Testis (tissue), 5 donors: ENCODE measurements at places on chromosomes 7 and 10.

- no peak overlapping the region for H3K4me3 ChIP-seq
- no peak for DNase-seq
- no peaks in the 10 kb centered on the region for H3K36me3 ChIP-seq
- peak overlapping the region; percentile 93 for H3K27ac ChIP-seq
- no peaks in the 10 kb centered on the region for H3K27me3 ChIP-seq
- peaks cover 33% of the 10 kb centered on the region for H3K4me1 ChIP-seq
Measured at GRCh38 chr10:103915796-103916195, 2.2 kb downstream of the STN1 start.

DNA sequence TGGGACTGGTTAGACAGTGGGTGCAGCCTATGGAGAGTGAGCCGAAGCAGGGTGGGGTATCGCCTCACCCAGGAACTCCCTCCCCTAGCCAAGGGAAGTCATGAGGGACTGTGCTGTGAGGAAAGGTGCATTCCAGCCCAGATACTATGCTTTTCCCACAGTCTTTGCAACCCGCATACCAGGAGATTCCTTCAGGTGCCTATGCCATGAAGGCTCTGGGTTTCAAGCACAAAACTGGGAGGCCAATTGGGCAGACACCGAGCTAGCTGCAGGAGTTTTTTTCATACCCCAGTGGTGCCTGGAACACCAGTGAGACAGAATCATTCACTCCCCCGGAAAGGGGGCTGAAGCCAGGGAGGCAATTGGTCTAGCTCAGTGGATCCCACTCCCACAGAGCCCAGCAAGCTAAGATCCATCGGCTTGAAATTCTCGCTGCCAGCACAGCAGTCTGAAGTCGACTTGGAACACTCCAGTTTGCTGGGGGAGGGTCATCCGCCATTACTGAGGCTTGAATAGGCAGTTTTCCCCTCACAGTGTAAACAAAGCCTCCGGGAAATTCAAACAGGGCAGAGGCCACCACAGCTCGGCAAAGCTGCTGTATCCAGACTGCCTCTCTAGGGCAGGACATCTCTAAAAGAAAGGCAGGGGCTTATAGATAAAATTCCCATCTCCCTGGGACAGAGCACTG is 141.4 kb downstream of the TFEC start:
- H3K27ac ChIP-seq, result no peak overlapping the region
- no peak for DNase-seq
- no peak overlapping the region for H3K4me3 ChIP-seq
- H3K27me3 ChIP-seq, result no peaks in the 10 kb centered on the region
- no peaks in the 10 kb centered on the region for H3K36me3 ChIP-seq
- no peaks in the 10 kb centered on the region for H3K4me1 ChIP-seq

- H3K36me3 ChIP-seq, result no peaks in the 10 kb centered on the region
- H3K4me1 ChIP-seq, result no peaks in the 10 kb centered on the region
- no peak for DNase-seq
- no peak overlapping the region for H3K27ac ChIP-seq
- no peak overlapping the region for H3K4me3 ChIP-seq
Measured at GRCh38 chr7:29289156-29290021, 94.8 kb downstream of the CHN2 start.

- H3K27ac ChIP-seq, result no peak overlapping the region
- H3K4me1 ChIP-seq, result no peaks in the 10 kb centered on the region
- no peaks in the 10 kb centered on the region for H3K36me3 ChIP-seq
- H3K4me3 ChIP-seq, result no peak overlapping the region
- H3K27me3 ChIP-seq, result no peaks in the 10 kb centered on the region
Measured at GRCh38 chr7:31692871-31693270, 5.9 kb downstream of the PPP1R17 start.

GRCh38 chr7:26346611-26347203 is 55.0 kb downstream of the SNX10 start:
- H3K4me3 ChIP-seq, result no peak overlapping the region
- H3K27me3 ChIP-seq, result no peaks in the 10 kb centered on the region
- no peak for DNase-seq
- no peaks in the 10 kb centered on the region for H3K36me3 ChIP-seq
- H3K4me1 ChIP-seq, result no peaks in the 10 kb centered on the region

GRCh38 chr7:151757274-151757673 is 119.6 kb downstream of the PRKAG2 start:
- no peak overlapping the region for H3K27ac ChIP-seq
- H3K4me3 ChIP-seq, result no peak overlapping the region
- DNase-seq, result no peak
- peaks cover 13% of the 10 kb centered on the region for H3K4me1 ChIP-seq

- H3K4me1 ChIP-seq, result no peaks in the 10 kb centered on the region
- H3K4me3 ChIP-seq, result no peak overlapping the region
- no peaks in the 10 kb centered on the region for H3K36me3 ChIP-seq
- H3K27ac ChIP-seq, result no peak overlapping the region
- H3K27me3 ChIP-seq, result no peaks in the 10 kb centered on the region
Measured at GRCh38 chr7:5375925-5376324, 47.7 kb downstream of the TNRC18 start.

- H3K27me3 ChIP-seq, result no peaks in the 10 kb centered on the region
- H3K27ac ChIP-seq, result no peak overlapping the region
- no peak overlapping the region for H3K4me3 ChIP-seq
- no peaks in the 10 kb centered on the region for H3K36me3 ChIP-seq
- H3K4me1 ChIP-seq, result peaks cover 3% of the 10 kb centered on the region
Measured at GRCh38 chr10:6279540-6280267, 77.0 kb downstream of the PFKFB3 start.

DNA sequence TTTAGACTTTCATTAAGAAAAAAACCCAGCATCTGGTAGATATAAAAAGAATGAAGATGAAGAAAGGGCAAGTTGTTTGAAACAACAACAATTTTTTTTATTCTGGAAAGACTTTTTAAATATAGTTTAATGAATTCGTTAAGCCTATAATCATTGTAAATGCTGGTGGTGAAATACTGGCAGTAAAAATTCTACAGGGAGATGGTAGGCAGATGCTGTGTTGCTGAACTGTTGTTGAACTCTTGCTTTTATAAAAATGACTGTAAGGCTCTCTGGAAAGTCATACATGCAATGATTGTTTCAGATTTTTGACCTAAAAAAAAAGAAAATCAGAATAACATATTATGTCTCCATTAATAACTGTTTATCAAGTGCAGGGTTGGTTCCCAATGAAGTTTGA is 39.0 kb downstream of the SCIN start:
- no peaks in the 10 kb centered on the region for H3K4me1 ChIP-seq
- H3K4me3 ChIP-seq, result no peak overlapping the region
- no peaks in the 10 kb centered on the region for H3K36me3 ChIP-seq
- no peak overlapping the region for H3K27ac ChIP-seq
- H3K27me3 ChIP-seq, result no peaks in the 10 kb centered on the region

DNA sequence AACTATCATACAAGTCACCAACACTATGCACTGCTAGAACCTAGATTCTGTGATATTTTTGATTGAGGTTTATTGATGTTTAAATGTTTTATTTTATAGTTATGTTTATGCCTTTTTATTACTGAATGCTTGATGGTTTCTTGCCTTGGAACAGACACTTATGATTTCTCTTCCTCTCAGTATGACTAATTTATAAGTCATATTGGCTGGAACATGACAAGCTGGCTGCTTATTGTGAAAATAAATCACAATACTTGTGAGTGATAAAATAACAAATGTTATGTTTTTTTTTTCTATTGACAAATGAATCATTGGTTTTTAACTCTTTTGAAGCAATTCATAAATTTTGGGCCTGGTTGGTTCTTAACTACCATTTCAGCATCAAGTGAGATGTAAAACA is 142.0 kb upstream of the MALRD1 start:
- H3K4me3 ChIP-seq, result no peak overlapping the region
- no peaks in the 10 kb centered on the region for H3K4me1 ChIP-seq
- no peak for DNase-seq
- no peaks in the 10 kb centered on the region for H3K36me3 ChIP-seq
- no peak overlapping the region for H3K27ac ChIP-seq
- H3K27me3 ChIP-seq, result no peaks in the 10 kb centered on the region

DNA sequence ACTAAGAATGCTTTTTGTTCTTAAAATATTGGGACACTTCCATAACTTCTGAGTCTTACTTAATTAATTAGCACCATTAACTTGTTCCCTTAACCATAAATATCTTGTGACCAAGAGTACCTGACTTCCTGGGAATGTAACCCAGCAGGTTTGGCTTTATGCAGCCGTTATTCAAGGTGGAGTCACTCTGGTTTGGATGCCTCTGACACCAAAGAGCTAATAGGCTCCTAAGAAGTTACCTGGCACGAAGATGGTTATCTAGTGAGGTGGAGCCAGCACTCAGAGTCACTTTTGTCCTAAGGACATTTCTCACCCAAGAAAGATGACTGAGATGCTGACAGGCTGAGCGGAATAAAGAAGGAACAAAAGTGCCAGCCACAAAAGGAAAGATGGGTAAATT is 172.3 kb downstream of the C1GALT1 start:
- H3K27me3 ChIP-seq, result no peaks in the 10 kb centered on the region
- H3K36me3 ChIP-seq, result no peaks in the 10 kb centered on the region
- H3K4me1 ChIP-seq, result no peaks in the 10 kb centered on the region
- H3K4me3 ChIP-seq, result no peak overlapping the region
- DNase-seq, result no peak

- H3K4me3 ChIP-seq, result no peak overlapping the region
- H3K36me3 ChIP-seq, result no peaks in the 10 kb centered on the region
- no peak overlapping the region for H3K27ac ChIP-seq
- no peaks in the 10 kb centered on the region for H3K4me1 ChIP-seq
- H3K27me3 ChIP-seq, result no peaks in the 10 kb centered on the region
Measured at GRCh38 chr7:68524126-68524525, 1074.1 kb upstream of the AUTS2 start.

GRCh38 chr10:97427571-97428179 is 1.7 kb downstream of the PGAM1 start:
- no peak overlapping the region for H3K4me3 ChIP-seq
- no peaks in the 10 kb centered on the region for H3K36me3 ChIP-seq
- H3K27ac ChIP-seq, result peak overlapping the region; percentile 90
- DNase-seq, result peak; percentile 43
- peaks cover 32% of the 10 kb centered on the region for H3K4me1 ChIP-seq

- DNase-seq, result no peak
- H3K27ac ChIP-seq, result no peak overlapping the region
- no peak overlapping the region for H3K4me3 ChIP-seq
- no peaks in the 10 kb centered on the region for H3K4me1 ChIP-seq
- no peaks in the 10 kb centered on the region for H3K36me3 ChIP-seq
Measured at GRCh38 chr7:27101171-27101956, 1.1 kb downstream of the HOXA2 start.

DNA sequence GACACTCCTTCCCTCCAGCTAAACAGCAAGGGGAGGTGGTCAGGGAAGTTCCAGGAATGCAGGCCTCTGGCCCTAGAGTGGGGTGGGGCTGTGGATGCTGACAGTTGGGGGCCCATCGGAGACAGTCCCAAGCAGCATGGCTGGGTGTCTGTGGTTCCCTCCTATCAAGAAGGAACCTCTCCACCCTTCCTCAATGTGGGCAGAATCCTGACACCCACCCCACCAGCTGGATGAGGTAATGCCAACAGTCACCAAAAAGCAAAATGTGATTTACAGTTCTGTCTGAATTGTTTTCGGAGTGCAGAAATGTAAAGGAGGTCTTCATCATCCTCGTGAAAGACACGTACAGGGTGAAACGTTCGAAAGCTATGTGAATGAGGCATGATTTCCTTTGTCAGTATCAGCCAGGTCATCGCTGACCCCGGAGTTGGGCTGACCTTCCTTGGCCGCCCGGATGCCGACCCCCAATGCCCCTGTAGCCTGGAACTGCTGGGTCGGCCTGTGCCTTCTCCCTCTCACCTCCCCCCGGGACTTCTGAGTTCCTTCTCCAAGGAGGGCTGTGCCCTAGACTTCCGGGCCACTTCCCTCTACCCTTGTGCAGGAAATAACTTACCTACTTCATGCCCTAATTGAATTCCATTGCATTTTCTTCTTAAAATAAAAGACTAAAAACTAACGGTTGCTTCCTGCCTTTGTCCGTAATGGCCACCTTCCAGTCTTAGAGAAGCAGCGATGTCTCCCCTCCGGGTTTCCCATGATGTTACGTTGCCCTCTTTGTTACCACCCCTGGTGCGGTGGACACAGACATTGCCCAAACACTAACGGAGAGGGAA is 24.5 kb downstream of the FOXK1 start:
- H3K27ac ChIP-seq, result peak overlapping the region; percentile 45
- no peak for DNase-seq
- H3K4me1 ChIP-seq, result peaks cover 15% of the 10 kb centered on the region
- no peak overlapping the region for H3K4me3 ChIP-seq
- no peaks in the 10 kb centered on the region for H3K27me3 ChIP-seq

DNA sequence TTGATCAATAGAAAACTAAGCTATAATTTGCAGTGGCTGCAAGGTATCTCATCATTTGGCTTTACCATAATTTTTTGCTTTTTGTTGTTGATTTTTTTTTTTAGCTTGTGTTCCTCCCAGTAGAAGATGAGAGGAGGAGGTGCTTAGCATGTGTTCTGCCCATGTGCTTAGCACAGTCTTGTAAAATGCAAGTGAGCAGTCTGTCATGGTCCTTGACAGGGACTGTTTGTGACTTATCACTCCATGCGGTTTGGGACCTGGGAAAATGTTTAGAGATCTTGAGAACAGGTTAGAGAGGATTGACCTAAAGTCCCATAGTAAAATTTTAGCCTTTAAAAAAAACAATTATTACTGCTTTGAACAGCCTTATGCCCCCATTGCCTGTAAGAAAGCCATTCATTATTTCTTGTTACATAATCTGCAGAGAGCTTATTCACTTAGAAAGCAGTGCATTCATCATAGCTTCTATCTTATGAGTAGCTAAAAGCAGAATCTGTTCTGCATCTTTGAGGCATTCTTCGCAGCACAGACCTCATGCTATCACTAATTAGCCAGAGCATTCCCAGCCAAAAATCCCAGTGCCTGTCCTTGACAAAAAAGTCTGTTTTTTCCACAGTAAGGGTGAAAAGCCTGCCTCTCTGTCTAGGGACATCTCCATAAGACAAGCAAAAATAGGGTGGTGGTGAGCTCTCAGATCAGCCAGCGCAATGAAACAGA is 748.7 kb upstream of the GALNT17 start:
- no peaks in the 10 kb centered on the region for H3K4me1 ChIP-seq
- H3K36me3 ChIP-seq, result no peaks in the 10 kb centered on the region
- no peak overlapping the region for H3K27ac ChIP-seq

- no peak for DNase-seq
- H3K27me3 ChIP-seq, result no peaks in the 10 kb centered on the region
- H3K4me1 ChIP-seq, result no peaks in the 10 kb centered on the region
Measured at GRCh38 chr10:78320506-78320905, 286.8 kb downstream of the RPS24 start.

- no peaks in the 10 kb centered on the region for H3K27me3 ChIP-seq
- H3K36me3 ChIP-seq, result no peaks in the 10 kb centered on the region
- H3K4me3 ChIP-seq, result no peak overlapping the region
- peak overlapping the region; percentile 96 for H3K27ac ChIP-seq
Measured at GRCh38 chr7:79455173-79455790, 1.8 kb upstream of the MAGI2 start.

- H3K27ac ChIP-seq, result no peak overlapping the region
- no peaks in the 10 kb centered on the region for H3K4me1 ChIP-seq
- H3K36me3 ChIP-seq, result no peaks in the 10 kb centered on the region
Measured at GRCh38 chr7:90599892-90600555, 3.9 kb downstream of the CDK14 start.

GRCh38 chr10:110137142-110137545 is 70.3 kb upstream of the MXI1 start:
- H3K27ac ChIP-seq, result peak overlapping the region; percentile 29
- H3K27me3 ChIP-seq, result no peaks in the 10 kb centered on the region
- peaks cover 5% of the 10 kb centered on the region for H3K4me1 ChIP-seq
- H3K4me3 ChIP-seq, result no peak overlapping the region
- DNase-seq, result no peak
